ENCODE measurements at places on chromosomes 2 and 18. TPM values are rescaled to one million over a fixed set of nuclear protein-coding genes. Genes with fewer than 3 reads are reported as not detected.

LAMA3 gene
- 10.4 TPM for polyA plus RNA-seq

GRCh38 chr18:46554406-46555080 lies 102.5 kb downstream of the LOXHD1 start:
- DNase-seq: no peak

DNA sequence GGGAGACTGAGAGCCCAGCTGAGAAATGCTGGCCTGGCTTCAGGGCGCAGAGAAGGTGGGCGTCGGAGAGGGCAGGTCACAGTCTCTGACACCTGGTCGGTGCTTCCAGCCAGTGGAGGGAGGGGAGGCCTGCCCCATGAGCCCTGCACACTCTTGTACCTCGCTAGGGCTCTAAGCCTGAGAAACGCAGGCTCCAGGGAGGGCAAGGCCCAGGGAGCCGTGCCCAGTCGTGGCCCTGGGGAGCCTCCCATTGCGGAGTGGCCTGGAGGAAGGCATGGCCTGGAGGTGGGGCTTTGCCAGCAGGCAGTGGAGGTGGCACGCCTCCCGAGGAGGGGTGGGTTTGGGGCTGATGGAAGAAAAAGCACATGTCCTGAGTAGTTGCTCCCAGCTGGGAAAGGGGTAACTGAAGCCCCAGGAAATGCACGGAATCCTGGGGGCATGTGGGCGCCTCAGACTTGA lies 39.0 kb downstream of the MTERF4 start:
- DNase-seq: no peak

- no peak for DNase-seq
Measured at GRCh38 chr2:65686928-65687521, 254.6 kb upstream of the SPRED2 start.

FTCDNL1 gene
- polyA plus RNA-seq: 1.4 TPM

TMEM198 gene
- polyA plus RNA-seq: 6.0 TPM

DNA sequence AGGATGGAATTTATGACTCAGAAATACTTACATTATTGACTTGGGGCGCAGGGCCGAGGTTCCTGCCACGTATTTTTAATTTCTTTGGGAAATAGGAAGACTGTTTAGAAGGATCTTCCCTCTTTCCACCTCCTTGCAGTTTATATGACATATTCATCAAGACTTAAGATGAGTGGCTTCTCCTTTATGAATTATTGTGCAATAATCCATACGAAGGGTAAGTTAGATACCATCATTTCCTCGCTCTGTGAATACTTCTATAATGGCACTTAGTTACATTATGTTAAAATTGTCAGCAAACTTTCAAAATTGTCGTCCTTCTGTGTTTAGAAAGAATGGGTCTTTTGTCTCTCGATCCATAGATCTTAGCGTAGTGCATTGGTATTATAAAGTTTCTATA lies 328.8 kb upstream of the UBE2E3 start:
- DNase-seq: no peak
